Muscle of back (tissue), 13 donors: ENCODE measurements at places on chromosomes 7 and 10. TPM values are rescaled to one million over a fixed set of nuclear protein-coding genes. Genes with fewer than 3 reads are reported as not detected.

Gene UPK3B
- 0.39 TPM for polyA plus RNA-seq

GRCh38 chr10:71443676-71444075 lies 47.0 kb downstream of the CDH23 start:
- DNase-seq, result no peak

GRCh38 chr7:122306320-122307227 lies 2.0 kb upstream of the FEZF1 start:
- DNase-seq, result no peak

Gene LRGUK
- 0.37 TPM for polyA plus RNA-seq

Gene CTAGE6
- polyA plus RNA-seq, result not detected

- DNase-seq, result no peak
These were observed 187.8 kb downstream of the PHF14 start for GRCh38 chr7:11161499-11161898.

- no peak for DNase-seq
These were observed 35.8 kb upstream of the CDK1 start for GRCh38 chr10:60742512-60742911.

GRCh38 chr10:78695846-78696245 lies 372.9 kb upstream of the ZMIZ1 start:
- DNase-seq, result no peak
